Activated CD4-positive, alpha-beta T cell treated with anti-CD3 and anti-CD28 coated beads, Interleukin-10, Interleukin-2, amounts not matched to agents 100 ng/mL and 50 ng/mL, durations not matched to agents 16 hours and 8 hours (primary cell): ENCODE measurements at places on chromosomes 7 and 10.

GRCh38 chr10:47021850-47022249 is 110.6 kb downstream of the PTPN20 start:
- no peak for DNase-seq

DNA sequence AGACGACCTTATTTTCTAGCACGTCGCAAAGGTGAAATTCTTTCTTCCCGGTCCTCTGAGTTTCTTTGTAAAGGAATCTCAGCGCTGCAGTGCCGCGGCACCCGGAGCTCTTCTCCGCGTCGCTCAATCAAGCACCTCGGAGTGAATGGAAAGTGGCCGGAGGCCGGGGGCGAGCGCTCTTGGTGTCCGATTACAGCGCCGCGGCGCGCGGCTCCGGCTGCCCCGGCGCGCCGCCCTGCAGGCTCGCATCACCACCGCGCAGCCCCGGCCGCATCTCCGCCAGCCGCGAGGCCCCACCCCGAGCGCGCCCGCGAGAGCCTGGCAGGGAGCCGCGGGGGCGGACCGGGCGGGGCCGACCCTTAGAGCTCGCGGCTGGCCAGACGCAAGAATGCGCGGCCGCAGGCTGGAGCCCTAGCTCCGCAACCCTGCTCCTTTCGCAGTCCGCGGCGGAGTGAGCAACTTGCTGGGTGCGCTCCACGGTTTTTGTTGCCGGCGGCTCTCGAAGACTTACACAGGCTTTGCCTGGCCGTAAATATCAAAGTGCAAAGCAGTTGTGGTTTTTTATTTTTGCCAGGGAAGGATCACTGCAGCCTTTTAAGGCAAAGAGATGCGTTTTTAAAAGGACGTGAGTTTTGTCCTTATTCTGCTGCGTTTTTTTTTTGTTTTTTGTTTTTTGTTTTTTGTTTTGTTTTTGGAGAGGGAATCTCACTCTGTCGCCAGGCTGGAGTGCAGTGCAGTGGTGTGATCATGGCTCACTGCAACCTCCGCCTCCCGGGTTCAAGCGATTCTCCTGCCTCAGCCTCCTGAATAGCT is at the start of gene SEMA3C:
TSS of gene SEMA3C (minus strand) at position 143 of the 813 bp plus-strand sequence. CDS start 2,270 bp downstream, outside the sequence.
- DNase-seq = peak; percentile 20

DNA sequence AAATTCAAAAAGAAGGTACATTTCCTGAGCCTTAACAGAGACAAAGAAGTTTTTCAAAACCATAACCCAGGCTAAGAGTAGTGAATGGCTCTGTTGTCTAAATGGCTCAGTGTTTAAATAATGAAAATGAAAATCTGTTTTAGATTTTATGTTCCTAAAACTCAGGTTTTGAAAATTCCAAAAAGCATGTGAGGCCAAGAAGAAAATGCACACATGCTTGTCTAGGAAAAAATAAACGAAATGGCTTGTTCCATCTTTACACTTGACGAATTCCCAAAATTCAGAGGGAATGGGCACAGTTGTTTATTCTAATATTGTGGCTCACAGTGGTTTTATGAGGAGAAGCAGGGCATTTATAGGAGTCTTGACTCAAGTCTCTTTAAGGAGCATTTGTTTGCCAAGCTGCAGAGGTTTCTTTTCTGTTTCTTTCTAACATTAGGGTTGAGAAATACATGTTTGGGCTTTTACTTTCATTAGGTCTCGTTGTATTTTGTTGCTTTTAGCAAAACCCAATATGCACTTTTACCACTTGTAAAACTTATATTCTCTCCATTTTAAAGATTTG is 527.6 kb upstream of the ANKRD30A start:
- DNase-seq = no peak

DNA sequence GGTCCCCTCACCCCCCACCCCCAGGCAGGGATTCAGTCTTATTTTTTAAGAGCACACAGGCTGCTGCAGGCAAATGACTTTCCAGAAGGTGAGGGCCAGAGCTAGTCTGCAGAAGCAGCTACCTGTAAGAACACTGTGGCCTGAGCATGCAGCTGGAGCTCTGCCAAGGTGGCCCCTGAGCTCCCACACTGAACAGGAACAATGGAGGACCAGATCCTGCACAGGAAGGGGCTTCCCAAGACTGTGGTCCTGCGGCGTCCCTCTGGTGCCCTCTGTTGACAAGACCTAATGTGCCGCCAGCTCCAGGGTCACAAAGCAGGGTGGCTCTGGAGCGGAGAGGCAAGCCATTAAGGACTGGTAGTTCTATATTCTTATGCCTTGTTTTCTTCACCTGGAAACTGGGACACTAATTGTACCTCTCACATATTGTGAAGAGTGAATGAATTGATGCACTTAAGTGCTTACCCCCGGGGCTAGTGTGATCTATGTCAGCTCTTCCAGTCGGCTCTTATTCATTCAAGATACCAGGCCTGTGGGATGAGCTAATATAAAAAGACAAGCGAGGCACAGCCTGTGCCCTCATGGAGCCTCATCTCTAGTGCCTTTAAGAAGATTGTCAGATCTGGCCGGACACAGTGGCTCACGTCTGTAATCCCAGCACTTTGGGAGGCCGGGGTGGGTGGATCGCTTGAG is 8.0 kb upstream of the BEND7 start:
- peak; percentile 41 for DNase-seq

GRCh38 chr7:48102530-48102929 is 13.5 kb downstream of the UPP1 start:
- no peak for DNase-seq

- DNase-seq = no peak
These were observed 130.3 kb downstream of the DIP2C start for GRCh38 chr10:558891-559766.

- DNase-seq = no peak
These were observed 11.1 kb downstream of the H2BK1 start for GRCh38 chr7:151198945-151199848.

GRCh38 chr10:24804956-24805355 is 81.3 kb upstream of the ARHGAP21 start:
- no peak for DNase-seq

- no peak for DNase-seq
These were observed 159.7 kb downstream of the CELF2 start for GRCh38 chr10:11177381-11177780.

DNA sequence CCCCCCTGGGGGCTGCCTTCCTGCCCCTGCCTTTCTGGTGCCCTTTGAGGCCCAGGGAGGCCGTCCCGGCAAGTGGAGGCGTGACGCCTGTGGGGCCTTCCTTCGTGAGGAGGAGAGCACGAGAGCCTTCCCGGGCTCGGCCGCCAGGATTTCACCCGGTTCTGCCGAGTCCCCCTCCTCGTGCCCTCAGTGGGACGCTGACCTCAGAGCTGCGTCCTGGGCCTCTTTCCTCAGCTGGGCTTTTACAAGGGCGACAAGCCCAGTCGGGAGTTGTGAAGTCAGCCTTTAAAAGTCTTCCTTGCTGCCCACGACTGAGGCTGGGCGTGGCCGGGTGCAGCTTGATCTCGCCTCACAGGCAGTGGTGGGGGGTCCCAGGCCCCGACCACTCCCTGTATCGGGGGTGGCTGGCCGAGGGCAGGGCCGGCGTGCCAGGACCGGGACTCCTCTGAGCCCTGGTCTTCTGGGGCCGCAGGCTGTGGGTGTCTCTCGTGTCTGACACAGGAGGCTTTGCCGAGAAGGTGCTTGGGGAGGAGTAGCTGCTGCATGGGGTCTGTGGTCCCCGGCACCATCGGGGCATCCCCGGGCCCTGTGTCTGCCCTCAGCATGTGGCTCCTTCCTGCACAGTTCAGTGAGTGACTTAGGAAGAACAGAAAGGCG is 41.8 kb downstream of the FAM20C start:
- DNase-seq = no peak

DNA sequence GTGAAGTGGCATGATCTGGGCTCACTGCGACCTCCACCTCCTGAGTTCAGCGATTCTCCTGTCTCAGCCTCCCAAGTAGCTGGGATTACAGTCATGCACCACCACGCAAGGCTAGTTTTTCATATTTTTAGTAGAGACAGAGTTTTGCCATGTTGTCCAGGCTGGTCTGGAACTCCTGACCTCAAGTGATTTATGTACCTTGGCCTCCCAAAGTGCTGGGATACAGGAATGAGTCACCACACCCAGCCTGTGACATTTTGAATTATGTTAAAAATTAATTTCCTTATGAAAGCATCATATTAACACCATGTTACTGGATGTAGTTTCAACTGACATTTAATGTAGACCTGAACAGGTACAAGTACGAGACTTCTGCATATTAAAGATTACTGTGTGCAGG is 24.3 kb downstream of the ABCB4 start:
- DNase-seq = no peak

- no peak for DNase-seq
These were observed 62.7 kb downstream of the ARID5B start for GRCh38 chr10:61964059-61964709.

GRCh38 chr7:29306319-29306991 is 111.9 kb downstream of the CHN2 start:
- no peak for DNase-seq

DNA sequence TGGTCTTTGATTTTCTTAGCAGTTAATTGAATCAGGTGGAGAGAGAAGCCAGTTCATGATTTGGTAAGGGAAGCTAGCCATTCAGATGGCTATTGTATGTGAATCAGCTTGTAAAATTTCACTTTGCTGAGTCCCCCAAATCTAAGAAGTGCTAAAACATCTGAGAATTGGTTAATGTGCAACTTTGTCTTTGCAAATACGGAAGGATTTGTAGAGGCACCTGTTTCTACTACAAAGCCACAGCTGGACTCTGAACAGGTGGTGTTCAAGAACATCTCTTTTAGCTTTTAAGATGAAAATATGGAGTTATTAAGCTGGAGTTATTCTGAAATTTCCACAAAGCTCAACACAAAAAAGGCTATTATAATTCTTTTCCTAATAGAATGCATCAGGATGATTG is 132.6 kb downstream of the VPS50 start:
- no peak for DNase-seq

GRCh38 chr7:50677638-50677996 is 105.1 kb downstream of the GRB10 start:
- DNase-seq = no peak

DNA sequence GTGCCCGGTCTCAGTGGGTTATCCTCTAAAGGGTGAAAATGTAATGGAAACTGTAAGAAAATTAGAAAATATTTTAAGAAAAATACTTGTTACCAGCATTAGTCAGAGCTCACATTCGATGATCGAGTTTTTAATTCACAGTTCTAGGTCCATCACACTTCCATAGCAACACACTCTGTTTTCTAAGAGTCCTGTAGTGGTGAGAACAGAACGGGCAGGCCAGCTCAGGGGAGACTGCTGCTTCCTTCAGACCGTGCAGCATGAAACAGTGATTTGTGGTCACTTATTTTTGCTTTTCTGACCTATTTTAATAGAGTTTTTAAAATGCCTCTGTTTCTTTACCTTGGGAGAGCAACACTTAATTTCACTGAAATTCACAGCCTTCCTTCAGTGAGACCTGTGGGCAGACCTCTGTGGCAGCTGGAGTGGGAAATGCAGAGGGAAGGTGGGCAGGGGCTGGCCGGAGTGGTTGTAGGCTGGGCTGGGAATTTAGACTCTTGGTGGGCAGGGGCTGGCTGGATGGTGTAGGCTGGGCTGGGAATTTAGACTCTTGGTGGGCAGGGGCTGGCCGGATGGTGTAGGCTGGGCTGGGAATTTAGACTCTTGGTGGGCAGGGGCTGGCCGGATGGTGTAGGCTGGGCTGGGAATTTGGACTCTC is 1.5 kb downstream of the SUN1 start:
- no peak for DNase-seq

- no peak for DNase-seq
These were observed 137.5 kb downstream of the PARD3 start for GRCh38 chr10:34677591-34677990.

- peak; percentile 12 for DNase-seq
These were observed 101.1 kb downstream of the TNS3 start for GRCh38 chr7:47480576-47481538.

DNA sequence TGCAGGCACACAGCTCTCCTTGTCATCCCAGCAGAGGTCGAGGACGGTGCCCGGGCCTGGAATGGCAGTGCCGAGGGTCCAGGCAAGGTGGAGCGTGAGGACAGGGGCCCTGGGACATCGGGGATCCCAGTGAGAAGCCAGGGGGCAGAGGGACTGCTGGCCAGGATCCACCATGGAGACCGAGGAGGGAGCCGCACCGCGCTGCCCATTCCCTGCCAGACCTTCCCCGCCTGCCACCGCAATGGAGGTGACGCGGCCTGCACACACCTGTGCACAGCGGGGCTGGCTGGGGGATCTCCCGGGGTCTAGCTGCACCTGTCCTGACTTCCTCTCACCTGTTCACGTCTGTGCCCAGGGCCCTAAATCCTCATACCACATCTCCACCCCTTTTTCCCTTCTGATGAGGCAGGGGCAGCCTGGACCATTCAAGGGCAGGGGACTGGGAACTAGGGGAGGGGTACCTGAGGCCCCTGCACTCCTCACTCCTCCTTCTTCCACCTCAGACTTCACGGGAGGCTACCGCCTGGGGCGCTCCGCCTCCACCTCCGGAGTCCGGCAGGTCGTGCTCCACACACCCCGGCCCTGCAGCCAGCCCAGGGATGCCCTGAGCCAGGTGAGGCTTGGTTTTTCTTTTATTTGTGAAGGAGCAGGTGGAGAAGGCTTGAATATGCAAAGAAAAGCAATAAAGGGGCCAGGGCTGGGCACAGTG is 6.9 kb downstream of the NYAP1 start:
- no peak for DNase-seq

- peak; percentile 22 for DNase-seq
These were observed 183.3 kb downstream of the STK31 start for GRCh38 chr7:23893176-23893941.

DNA sequence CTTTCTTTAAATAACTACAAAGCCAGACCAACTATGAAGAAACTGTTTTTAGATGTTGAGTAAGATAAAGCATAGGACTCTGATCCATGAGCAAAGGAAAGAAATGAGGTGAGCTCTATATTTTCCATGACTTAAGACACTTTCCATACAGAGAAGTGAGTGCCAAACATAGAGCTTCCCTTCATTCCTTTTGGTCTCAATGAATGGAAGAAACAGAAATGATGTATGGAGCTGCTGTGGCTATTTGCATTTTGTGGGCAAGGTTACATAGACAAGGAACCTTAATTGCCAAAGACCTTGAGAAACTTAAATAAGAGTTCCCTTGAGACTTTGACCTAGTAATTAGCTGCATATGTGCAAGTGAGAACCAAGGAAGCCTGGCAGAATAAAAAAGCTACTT is 1152.2 kb downstream of the XPNPEP1 start:
- DNase-seq = no peak

GRCh38 chr7:22442187-22442881 is 57.7 kb downstream of the STEAP1B start:
- no peak for DNase-seq

GRCh38 chr7:86212976-86213375 is 430.7 kb upstream of the GRM3 start:
- no peak for DNase-seq

GRCh38 chr7:75740846-75741497 is 2.2 kb upstream of the HIP1 start:
- no peak for DNase-seq

DNA sequence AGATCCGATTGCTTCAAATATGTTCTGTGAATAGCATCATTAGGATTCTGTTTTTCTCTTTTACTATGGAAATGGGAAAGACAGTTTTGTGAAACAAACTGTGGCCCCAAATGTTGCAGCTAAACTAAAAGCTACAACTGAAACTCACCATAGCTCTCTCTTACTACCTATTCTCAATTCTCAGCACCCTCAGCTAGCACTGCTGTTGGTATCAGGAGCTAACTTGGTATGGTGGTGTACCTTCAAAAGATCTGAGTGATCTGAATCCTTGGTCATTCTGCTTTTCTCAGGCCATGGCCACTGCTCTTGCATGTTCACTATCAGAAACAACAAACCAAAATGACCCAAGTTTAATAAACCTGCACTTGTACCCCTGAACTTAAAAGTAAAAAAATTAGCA is 1208.0 kb downstream of the SORCS1 start:
- no peak for DNase-seq
